ENCODE measurements at places on chromosomes 11 and 22.

DNA sequence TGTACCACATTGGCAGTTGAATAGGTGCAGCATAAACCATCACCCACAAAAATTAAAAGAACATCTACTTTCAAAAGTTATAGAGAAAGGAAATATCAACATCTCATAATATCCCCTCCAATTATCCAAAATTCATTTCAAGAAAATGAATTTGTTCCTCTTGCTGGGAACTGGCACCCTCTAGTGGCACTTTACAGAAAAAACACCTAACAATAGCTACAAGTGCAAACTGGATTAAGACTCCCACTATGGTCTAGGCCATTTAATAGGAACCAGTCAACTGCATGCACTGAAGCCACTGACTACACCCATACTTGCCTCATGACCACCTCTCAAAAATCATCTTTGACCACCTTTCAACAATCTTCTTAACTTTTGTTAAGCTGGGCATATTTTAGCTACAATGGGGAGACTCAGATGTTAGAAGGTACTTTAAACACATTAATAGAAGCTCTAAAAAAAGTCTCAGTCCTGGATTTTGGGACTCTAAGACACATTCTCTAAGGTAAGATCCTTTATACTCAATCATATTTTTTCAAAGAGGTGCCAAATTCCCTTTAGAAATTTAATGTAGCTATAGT lies 17.3 kb downstream of the TRAF6 start:
- peak; percentile 69 for DNase-seq

DNA sequence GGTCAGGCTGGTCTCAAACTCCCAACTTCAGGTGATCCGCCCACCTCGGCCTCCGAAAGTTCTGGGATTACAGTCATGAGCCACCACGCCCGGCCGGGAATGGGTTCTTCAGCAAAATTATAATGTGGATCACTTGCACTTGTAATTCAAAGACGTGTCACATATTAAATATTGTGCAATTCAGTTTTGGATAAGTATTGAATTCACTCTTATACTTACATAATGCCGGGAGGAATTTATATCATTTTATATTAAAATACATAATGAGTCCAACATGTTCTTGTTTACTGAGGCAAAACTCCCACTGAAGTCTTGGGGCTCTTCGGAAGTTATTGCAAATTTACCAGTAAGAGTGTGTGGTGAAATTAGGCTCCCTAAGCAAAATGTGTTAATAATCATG lies 635.2 kb upstream of the LUZP2 start:
- DNase-seq: no peak

DNA sequence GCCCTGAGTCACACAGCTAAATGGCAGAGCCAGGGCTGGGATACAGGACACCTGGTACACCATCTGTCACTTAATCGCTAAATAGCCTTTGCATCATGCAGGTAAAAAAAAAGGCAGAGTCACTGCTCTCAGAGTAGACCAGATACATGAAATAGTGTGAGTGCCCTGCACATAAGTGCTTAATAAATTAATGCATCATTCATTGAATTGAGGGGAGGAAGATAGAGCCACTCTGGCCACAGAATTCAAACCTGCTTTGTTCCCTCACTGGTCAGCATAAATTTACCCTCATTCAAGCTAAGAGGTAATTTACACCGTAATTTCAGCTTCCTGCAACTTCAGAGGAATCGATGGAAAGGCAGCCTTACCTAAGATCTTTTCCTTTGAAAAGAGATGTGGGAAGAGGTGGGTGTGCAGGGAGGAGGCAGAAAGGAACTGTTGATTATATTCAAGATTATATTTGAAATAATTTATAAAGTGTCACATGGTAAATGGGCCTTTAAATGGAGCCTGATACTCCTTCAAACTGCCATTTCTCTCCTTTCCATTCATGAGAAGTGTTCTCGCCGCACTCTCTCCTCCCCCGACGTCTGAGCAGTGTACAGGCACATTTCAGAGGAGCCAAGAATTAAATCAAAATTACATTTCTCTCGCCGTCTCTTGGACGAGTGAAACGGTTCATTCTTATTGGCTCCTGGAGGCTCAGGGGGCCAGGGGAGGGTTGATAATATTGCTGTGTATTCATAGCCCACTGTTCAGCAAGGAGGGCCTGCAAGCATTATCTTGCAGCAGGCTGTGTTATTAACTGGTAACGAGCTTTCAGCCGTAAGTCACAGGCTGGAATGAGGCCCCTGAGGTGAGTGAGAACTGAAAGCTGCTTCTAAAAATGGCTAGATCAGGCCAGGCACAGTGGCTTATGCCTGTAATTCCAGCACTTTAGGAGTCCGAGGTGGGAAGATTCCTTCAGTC lies 52.2 kb upstream of the HMGXB4 start:
- no peak for DNase-seq

DNA sequence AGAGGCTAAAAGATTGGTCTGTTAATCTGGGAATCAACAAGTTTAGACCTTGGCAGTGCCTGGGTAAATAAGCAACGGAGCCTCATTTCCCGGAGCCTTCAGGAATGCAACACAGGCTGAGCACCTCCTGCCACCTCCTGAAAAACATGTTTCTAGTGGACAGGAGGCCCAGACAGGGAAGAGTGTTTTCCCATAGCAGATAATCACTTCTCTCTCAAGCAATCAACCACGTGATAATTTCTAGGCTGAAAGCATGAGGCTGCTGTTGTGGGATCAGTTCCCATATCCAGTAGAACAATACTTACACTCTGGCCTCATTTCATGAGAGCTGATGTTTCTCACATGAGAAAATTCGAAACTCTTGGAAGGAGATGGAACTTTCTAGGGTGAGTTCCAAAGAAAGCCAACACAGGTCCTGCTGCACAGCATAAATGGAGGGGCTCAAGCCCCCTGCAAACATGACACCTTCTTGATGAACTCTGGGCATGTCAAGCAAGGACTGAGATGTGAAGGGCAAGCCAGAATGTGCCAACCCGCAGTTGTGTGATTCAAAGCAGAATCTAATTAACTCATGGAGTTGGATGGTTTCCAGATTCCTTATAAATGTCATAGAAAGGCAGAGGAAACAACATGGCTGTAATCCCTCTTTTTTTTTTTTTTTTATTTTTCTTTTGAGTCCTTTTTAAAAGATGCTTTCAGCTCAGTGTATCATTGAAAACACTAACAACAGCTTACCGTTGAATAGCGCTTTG lies 228.5 kb upstream of the SESN3 start:
- no peak for DNase-seq

GRCh38 chr11:101187748-101188147 lies 58.1 kb upstream of the PGR start:
- DNase-seq: no peak

DNA sequence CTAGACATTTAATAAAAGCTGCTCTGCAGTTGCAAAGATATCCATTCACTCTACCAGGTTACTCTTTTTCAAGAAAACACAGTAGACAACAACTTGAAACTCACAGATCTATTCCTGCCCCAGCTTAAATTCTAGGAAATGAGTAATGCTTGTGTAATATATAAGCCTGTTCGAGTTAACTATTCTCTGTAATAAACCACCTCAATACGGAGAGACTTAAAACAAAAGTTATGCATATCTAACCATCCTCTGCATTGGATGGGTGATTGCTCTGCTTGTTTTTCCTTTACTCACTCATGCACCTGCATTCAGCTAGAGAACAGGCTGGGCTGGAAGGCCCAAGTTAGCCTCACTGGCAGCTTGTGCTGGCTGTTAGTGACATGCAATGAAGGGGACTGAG lies 13.3 kb downstream of the LRRC4C start:
- no peak for DNase-seq

GRCh38 chr11:32529994-32530588 lies 53.5 kb upstream of the EIF3M start:
- DNase-seq: no peak
